IMR-90 (cell line): ENCODE measurements at places on chromosomes 12 and 14.
A peak's percentile ranks its signal among the peaks of the same experiment; 100 is the strongest.

DNA sequence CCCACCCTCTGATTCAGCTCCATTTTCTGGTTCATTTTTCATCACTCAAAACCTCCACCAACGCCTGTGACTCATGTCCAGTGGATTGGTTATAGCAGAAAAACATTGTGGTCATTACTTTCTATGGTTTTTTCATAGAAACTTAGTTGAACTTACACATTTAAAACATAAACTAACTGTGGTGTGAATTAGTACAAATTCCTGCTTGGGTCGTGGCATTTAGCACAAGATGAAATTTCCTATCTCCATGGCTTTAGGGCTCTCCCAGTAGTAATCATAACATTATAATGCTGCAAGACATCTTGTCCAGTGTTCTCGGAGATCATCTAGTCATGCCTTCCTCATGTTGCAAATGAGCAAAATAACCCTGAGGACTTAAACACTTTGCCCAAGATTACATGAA is 7.1 kb downstream of the RNASE7 start:
- H3K36me3 ChIP-seq, result no peaks in the 10 kb centered on the region
- peak; percentile 59 for DNase-seq
- H3K27me3 ChIP-seq, result peaks cover 13% of the 10 kb centered on the region
- H3K4me3 ChIP-seq, result 0 out of 2 replicates have a peak overlapping the region, but pooled peaks have one; percentile 11
- peaks cover 4% of the 10 kb centered on the region; the same call in 1 of the 2 replicates for H3K4me1 ChIP-seq

DNA sequence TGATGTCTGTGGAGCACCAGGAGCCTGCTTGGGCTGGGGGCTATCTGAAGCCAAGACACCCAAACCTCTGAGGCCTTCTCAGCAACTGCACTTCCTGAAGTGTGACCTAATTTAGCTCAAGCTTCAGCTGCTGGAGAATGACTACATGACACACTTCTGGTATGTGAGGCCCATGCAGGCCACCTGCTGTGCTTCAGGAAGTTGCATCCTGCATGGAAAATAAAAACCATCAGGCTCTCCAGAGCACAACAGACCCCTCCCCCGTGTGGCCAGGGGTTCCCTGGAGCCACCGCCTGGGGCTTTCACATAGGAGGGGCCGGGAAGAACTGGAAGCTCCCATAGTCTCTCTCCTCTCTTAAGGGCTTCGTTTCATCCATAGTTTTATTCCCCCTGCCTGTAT is 217.7 kb downstream of the SLC15A4 start:
- H3K4me3 ChIP-seq, result no peak overlapping the region
- H3K27me3 ChIP-seq, result no peaks in the 10 kb centered on the region
- no peaks in the 10 kb centered on the region for H3K4me1 ChIP-seq
- no peak for DNase-seq
- no peaks in the 10 kb centered on the region for H3K36me3 ChIP-seq

GRCh38 chr12:96444399-96444798 is 44.2 kb upstream of the CDK17 start:
- no peak overlapping the region for H3K27ac ChIP-seq
- H3K36me3 ChIP-seq, result no peaks in the 10 kb centered on the region
- H3K4me3 ChIP-seq, result no peak overlapping the region
- H3K4me1 ChIP-seq, result peaks cover 7% of the 10 kb centered on the region
- no peak for DNase-seq

- H3K27me3 ChIP-seq, result no peaks in the 10 kb centered on the region
- H3K27ac ChIP-seq, result no peak overlapping the region
- peaks cover 5% of the 10 kb centered on the region for H3K36me3 ChIP-seq
- H3K4me1 ChIP-seq, result peaks cover 2% of the 10 kb centered on the region; the same call in 1 of the 2 replicates
- H3K4me3 ChIP-seq, result no peak overlapping the region
Observed at GRCh38 chr12:27711967-27712366, 1.3 kb downstream of the MRPS35 start.

GRCh38 chr14:77605392-77605972 is 11.0 kb downstream of the SPTLC2 start:
- H3K27me3 ChIP-seq, result no peaks in the 10 kb centered on the region
- H3K4me1 ChIP-seq, result peaks cover 23% of the 10 kb centered on the region
- H3K27ac ChIP-seq, result no peak overlapping the region
- no peak overlapping the region for H3K4me3 ChIP-seq

GRCh38 chr12:77847060-77847541 is 16.4 kb downstream of the NAV3 start:
- H3K27ac ChIP-seq, result no peak overlapping the region
- H3K27me3 ChIP-seq, result peaks cover 6% of the 10 kb centered on the region
- H3K4me1 ChIP-seq, result no peaks in the 10 kb centered on the region
- peak; percentile 1 for DNase-seq
- H3K36me3 ChIP-seq, result no peaks in the 10 kb centered on the region

DNA sequence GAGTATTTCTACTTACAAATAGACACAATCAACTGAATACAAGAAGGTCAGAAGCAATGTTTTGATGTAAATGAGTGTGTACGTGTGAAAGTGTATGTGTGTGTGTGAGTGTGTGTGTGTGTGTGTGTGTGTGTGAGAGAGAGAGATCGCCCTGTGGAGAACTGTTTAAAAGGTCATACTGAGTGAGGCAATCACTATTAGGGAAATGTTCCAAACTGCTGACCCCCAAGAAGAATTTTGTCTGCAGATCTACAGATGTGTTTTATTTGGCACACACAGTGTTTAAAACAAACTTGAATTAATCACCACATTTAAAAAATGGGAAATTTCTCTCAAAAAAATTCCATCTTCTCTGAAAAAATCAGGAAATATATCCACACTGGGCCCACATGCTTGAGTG is 1069.1 kb downstream of the SLC6A15 start:
- H3K27me3 ChIP-seq, result no peaks in the 10 kb centered on the region
- no peak overlapping the region for H3K27ac ChIP-seq
- no peaks in the 10 kb centered on the region for H3K36me3 ChIP-seq
- no peaks in the 10 kb centered on the region for H3K4me1 ChIP-seq

DNA sequence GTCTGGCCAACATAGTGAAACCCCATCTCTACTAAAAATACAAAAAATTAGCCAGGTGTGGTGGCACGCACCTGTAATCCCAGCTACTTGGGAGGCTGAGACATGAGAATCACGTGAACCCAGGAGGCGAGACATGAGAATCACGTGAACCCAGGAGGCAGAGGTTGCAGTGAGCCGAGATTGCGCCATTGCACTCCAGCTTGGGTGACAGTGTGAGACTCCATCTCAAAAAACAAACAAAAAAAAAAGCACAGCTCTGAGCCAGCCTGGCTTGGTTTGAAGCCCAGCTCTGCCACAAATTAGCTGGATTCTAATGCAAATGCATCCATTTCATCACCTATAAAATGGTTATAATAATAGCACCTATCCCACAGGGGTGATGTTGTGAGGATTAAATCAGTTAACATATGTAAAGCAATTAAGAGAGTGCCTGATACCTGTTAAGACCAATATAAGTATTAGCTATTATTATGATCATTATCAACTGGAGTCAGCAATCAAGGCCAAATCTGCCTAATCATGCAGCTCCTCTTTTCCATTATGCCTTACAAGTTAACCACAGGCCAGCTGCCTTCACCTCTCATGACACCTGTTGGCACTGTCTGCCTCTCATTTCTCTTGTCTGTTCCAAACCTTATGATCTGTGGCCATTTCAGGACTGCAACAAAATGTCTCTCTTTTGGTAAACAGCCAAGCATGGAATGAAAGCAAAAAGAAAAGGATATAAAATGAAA is 2.1 kb downstream of the GNPTAB start:
- H3K4me3 ChIP-seq, result no peak overlapping the region
- no peaks in the 10 kb centered on the region for H3K36me3 ChIP-seq
- DNase-seq, result no peak

- no peaks in the 10 kb centered on the region for H3K36me3 ChIP-seq
- no peak for DNase-seq
- no peaks in the 10 kb centered on the region; the same call in 1 of the 2 replicates for H3K4me1 ChIP-seq
- H3K27ac ChIP-seq, result no peak overlapping the region
- H3K27me3 ChIP-seq, result peaks cover 46% of the 10 kb centered on the region
Observed at GRCh38 chr14:70642303-70643235, 853 bp downstream of the TTC9 start.
